ENCODE measurements at places on chromosomes 4 and X.

GRCh38 chr4:152189451-152190179, 346.3 kb downstream of the FBXW7 start:
- DNase-seq = peak; percentile 61

DNA sequence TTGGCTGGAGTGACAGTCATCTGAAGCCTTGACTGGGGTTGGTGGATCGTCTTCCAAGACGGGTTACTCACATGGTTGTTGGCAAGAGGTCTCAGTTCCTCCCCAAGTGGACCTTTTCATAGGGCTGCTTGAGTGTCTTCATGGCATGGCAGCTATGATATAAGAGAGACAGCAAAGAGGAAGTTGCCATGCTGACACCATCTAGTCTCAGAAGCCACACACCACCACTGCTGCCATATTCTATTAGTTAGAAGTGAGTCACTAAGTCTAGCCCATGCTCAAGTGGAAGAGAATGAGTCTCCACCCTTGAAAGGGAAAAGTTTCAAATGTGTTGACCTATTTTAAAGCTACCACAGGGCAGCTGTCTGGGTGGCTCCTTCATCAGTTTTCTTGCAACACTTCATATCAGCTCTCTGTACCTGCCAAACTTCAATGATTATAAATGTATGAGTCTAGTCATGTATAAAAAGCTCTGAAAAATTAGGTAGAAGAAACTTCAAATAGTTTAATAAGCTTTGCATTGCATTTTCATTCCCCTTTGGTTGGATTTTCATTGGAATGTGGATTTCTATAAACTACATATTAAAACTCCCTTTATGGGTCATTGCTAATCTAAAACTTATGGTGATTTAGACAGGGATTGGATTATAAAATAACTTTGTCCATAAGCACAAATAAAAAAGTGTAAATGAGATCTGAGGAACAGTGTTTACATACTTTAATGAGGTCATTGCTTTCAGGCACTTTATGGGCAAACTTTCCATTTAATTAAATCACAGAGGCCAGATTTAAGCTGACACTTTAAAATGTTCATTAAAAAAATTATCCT, 68.0 kb upstream of the ATXN3L start:
- DNase-seq = no peak

- DNase-seq = no peak
Observed at GRCh38 chr4:30962939-30963338, 242.8 kb downstream of the PCDH7 start.

- DNase-seq = no peak
Observed at GRCh38 chr4:172992648-172993378, 175.8 kb upstream of the GALNT7 start.

GRCh38 chrX:113297437-113297836, 456.8 kb upstream of the AMOT start:
- DNase-seq = no peak

DNA sequence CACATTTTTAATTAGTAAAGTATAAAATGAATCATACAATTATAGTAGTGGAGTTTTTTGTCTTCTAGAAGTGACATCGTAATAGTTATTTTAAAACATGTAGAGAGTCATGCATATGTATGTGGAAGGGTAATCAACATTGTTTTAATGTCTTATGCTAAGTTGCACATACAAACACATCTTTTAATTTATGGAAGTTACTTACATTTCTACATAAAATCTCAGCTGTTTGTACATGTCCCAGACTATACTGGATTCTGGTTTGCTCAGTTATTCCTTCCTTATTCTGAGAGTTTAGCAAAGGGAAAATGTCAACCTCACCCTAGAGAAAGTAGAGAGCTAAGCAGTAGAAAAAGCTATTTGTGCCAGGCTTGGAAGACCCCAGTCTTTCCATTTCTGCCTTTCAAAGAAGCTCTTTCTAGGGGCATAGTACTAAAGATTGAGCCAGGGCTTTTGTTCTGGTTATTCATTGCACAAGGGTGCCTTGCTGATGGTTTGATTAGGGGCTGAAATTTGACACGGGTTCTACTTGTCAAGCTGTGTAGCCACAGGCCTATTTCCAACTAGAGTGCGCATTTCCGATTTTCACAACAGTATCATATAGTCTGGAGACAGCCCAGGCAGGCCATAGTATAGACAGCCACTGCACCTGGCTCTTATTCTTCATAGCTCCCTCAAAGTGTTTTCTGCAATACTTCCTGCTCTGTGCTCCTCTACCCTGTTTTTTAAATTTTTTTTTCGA, 106.3 kb downstream of the RPA4 start:
- peak; percentile 0 for DNase-seq

GRCh38 chrX:103830848-103831247, 1.2 kb downstream of the RAB9B start:
- no peak for DNase-seq

- no peak for DNase-seq
Observed at GRCh38 chr4:134708026-134708425, 506.4 kb upstream of the PABPC4L start.

DNA sequence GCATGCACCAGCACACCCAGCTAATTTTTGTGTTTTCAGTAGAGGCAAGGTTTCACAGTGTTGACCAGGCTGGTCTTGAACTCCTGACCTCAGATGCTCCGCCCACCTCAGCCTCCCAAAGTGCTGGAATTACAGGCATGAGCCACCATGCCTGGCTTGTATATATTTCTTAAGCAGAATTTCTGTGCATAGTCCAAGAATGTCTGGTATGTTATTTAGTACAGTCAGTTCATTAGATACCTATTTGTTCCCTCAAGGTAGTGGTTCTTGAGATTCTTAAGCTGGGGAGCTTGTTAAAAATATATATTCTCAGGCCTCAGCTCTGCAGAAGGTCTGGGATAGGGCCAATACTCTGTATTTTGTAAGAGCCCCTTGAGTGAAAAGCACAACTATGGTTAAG, 4.6 kb upstream of the SERTM2 start:
- no peak for DNase-seq

GRCh38 chr4:86223472-86223871, 136.4 kb downstream of the MAPK10 start:
- peak; percentile 37 for DNase-seq

DNA sequence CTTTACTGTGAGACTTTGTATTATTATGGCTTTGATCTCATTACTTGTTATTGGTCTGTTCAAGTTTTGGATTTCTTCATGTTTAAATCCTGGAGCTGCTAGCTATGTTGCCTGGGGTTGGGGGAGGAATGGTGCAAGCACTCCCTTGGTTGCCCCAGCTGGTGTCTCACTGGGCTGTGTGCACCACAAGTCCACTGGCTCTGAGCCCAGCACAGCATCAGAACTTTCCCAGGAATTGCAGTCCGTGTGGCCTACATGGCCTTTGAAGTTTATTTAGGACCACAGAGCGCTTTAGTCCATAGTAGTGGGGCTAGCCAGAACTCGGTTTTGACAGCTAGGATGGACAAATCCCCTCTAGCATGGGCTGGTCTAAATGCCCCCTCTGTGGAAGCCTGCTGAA, 278.8 kb upstream of the RPS6KA3 start:
- no peak for DNase-seq

DNA sequence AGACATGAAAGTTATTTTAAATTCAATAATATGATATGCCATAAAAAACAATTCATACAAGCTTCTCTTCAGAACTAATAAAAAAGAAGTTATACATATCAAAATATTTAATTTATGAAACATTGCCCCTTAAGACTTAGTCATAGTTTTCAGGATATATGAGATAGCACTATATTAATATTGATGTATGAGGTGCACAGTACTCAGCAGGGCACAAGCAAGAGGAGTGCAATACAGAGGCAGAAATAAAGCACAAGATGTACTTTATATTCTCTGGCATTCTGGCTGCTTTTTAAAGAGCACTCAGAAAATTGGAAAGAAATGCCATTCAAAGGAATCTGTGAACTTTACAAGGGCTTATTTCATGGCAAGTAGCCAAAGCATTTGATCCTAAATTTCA, 274.9 kb downstream of the CPXCR1 start:
- no peak for DNase-seq

DNA sequence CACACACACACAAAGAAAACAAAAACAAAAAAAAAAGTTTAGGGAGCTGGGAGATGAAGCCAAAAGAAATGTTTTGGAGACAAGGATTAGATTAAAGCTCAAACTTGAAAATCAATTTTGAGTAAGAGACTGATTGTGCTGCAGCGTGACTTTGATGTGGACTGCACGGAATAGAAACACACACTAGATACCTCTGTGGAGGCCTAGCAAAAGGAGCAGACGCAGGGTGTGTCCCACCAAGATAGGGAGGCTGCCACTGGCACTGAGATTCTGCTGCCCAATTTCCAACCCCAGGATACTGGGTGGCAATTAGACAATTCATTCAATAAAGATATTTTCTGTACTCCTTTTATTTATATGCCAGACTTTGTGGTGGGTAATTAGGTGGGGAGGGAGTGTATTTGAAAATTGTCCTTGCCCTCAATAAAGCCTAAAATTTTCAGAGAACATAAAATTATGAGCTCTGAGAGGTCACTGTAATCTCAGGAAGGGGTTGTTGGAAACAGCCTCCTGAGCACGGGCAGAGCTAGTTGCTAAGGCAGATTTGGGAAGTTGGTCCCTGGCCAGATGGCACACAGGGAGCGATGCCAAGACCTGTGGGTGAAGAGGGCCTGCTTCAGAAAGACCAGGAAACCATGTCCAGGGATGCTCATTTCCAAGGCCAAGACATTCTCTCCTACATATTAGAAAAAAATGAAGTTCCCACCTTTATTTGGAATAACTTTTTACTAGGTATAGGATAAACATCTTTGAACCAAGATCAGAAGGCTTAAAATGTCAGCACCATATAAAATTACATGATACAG, 1.9 kb upstream of the PPP3CA start:
- peak; percentile 42 for DNase-seq

GRCh38 chr4:176753049-176753448, 39.7 kb downstream of the VEGFC start:
- DNase-seq = no peak

DNA sequence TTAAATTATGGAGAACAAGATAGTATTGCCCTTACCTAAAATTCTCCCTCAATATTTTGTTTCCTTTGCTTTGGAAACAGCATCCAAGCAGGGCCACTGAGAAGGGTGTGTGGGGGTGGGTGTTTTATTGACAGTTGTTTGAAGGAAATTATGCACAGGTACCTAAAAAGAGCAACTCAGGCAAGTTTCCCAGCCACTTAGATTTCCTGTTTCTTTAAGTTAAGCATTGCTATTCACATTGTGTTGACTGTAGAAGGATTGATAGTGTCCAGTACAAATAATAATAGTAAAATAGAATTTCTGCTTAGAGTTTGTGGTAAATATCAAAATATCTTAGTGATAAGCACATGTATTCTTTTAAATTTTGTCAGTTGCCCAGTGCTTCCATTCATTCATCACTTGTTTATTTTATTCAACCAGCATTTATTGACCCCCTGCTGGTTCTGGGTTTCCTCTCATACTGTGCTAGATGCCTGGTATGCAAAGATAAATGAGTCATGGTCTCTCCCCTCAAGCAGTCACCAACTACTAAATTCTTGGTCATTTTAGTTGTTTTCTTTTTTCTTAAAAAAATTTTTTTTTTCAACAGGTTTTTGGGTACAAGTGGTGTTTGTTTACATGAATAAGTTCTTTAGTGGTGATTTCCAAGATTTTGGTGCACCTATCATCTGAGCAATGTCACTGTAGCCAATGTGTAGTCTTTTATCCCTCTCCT, 50.0 kb downstream of the GALNT7 start:
- DNase-seq = no peak

DNA sequence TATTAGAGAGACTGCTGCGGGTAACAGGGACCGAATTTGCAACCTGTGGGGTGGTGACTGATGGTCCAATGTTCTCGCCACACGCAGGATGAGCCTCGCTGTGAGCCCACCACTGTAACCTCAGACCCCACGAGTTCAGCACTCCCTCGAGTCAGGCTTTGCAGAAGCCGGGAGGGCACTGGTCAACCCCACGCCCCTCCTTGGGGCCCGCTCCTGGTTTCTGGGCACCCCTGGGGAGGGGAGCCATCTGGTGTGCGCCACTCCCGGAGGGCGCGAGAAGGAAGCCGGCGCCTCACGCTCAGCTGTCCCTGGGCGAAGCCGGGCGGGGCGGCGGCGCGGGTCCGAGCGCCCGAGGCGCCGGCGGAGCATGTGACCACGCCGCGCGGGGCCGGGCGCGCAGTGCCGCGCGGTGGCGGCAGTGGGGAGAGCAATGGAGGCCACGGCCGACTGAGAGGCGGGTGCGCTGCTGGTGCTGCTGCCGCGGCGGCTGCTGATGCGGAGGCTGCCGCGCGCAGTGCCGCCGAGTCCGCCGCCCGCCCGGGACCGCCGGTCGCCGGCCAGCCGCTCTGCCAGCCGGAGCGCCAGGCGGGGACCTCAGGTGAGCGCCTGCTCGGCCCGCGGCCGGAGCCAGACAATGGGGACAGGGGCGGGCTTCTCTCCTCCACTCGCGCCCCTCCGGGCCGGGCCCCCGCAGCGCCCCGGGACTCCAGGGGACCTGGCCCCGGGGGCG, 100.1 kb downstream of the CEP135 start:
- peak; percentile 74 for DNase-seq

DNA sequence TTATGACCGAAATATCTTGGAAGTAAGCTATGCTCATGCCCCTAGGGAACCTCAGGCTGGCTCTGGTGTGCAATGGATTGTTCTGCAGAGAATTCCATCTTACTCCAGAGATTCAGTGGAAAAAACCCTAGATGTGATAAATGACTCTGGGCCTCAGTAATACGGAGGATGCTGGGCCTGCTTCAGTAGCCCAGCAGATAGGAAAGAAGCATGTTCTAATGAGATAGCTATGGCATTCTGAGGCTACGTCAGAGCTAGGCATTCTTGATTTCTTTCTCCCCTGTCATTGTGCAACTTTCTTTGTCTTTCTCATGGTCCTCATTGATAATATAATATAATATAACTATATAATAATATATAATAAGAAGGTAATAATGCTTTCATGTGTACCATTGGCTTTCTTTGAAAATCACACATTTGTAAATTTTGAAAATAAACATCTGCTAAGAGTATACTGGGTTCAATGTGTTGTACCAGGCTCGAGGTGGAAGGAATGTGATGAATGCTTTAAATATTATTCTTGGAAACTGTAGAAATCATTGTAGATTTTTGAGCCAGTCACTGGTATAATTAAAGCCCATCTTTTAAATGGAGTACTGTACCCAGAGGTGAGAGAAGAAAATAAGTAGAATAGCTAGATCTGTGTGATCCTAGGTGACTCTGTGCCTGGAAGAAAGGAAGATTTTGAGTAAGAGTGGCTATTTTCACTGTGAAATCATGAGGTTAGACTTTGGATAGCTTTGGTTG, 152.0 kb downstream of the IL15 start:
- DNase-seq = no peak

- DNase-seq = no peak
Observed at GRCh38 chr4:14049946-14050345, 422.4 kb upstream of the BOD1L1 start.

GRCh38 chrX:48883729-48884128, 13.8 kb downstream of the TIMM17B start:
- no peak for DNase-seq

GRCh38 chr4:185590982-185591381, 55.7 kb upstream of the PDLIM3 start:
- DNase-seq = no peak

- DNase-seq = no peak
Observed at GRCh38 chr4:127414951-127415606, 217.7 kb upstream of the INTU start.

- DNase-seq = no peak
Observed at GRCh38 chrX:68832101-68832416, 3.2 kb downstream of the EFNB1 start.

- no peak for DNase-seq
Observed at GRCh38 chr4:22094217-22094616, 145.6 kb upstream of the KCNIP4 start.
